ENCODE measurements at places on chromosomes 7 and 10.

DNA sequence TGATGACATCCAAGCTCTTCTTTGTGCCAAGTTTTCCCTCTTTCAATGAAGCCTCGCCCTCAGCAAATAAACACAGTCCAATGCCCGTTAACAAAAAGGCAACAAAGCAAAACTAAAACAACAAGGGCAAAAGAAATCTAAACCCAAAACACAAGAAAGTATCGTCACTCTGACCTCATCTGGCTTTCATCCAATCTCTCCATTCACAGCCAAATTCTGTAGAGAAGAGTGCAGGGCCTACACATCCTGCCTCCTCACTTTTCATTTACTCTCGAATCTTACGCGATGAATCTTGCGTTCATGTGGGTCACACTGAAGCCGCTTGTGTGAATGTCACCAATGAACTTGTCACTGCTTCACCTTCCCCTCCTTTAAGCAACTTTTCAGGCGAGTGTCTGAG, 15.9 kb upstream of the AKR1E2 start:
- no peak for DNase-seq

- DNase-seq, result no peak
Observed at GRCh38 chr7:83643012-83643411, 5.9 kb downstream of the SEMA3E start.

- no peak for DNase-seq
Observed at GRCh38 chr7:152086513-152086912, 61.0 kb downstream of the GALNT11 start.

- DNase-seq, result no peak
Observed at GRCh38 chr7:112782498-112782897, 7.7 kb downstream of the TMEM168 start.

DNA sequence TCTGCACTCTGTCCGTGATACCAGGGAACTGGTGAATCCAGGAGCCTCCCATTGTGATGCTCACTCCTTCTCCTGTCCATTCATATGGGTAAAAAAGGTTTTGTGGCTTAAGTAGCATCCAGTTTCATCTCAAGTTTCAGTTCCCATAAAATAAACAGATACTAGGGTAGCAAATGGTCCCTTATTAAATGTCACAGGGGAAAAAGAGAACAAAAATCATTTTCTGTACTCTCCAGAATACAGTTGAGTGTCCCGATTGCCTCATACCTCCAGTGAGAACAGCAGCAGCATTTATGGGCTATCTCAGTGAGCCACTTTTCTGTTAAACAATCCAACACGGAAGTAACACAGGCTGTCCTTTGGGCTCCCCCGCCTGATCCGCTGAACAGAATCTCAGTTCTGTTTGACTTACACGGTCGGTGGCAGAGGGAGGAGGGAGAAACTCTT, 179.6 kb downstream of the CELF2 start:
- DNase-seq, result no peak

GRCh38 chr10:86362129-86362527, 4.5 kb downstream of the GRID1 start:
- no peak for DNase-seq

DNA sequence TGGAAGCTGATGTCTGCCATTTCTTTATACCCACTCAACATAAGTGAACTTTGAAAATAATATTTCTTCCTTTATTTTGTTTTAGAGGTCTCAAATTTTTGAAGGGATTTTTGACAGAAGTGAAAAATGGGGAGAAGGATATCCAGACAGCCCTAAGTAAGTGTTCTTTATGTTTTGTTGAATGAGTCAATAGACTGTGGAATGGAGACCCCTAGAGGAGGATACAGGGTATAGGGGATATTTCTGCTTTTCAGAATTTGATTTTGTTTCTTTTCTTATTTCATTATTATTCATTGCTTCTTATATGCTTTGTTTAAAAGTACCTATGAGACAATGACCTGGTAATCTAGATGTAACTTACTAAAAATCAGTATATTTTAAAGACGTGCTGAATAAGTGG, 34.4 kb downstream of the PLEKHA8 start:
- DNase-seq, result peak; percentile 67

- no peak for DNase-seq
Observed at GRCh38 chr7:51850126-51850525, 533.5 kb upstream of the COBL start.

DNA sequence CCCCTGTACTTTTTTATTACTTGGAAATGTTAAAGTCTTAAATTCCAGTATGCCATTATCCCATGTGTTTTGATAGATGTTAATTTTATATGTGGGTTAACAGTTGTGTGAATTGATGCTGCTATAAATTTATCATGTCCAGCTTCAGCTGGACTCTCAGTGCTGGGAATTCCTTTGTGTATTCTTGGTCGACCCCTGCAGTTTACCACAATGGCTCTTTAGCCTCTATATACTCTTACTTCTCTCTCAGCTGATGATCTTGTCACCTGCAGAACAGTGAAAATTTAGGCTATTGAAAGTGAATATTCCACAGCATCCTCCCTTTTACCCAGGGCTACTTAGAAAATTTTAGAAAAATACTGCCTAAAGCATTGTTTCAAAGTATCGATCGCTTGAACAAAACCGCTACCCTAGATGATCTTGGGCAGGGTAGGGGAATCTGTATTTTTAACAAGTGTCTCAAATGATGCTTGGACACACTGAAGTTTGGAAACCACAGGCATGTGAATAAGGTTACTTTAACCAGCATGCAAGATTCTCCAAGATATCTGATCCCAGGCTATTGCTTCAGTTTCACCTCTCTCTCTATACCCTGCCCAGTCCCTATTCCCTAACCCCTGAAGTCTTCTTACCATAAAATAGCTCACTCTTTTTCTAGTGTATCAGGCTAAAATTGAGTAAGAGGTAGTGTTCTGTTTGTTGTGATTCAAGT, 25.4 kb downstream of the LCOR start:
- no peak for DNase-seq

GRCh38 chr7:64997927-64998391, 7.1 kb upstream of the ZNF117 start:
- DNase-seq, result no peak

- DNase-seq, result no peak
Observed at GRCh38 chr10:121332829-121333765, 265.1 kb downstream of the FGFR2 start.

GRCh38 chr10:30752481-30752881, 122.9 kb upstream of the LYZL2 start:
- DNase-seq, result no peak

DNA sequence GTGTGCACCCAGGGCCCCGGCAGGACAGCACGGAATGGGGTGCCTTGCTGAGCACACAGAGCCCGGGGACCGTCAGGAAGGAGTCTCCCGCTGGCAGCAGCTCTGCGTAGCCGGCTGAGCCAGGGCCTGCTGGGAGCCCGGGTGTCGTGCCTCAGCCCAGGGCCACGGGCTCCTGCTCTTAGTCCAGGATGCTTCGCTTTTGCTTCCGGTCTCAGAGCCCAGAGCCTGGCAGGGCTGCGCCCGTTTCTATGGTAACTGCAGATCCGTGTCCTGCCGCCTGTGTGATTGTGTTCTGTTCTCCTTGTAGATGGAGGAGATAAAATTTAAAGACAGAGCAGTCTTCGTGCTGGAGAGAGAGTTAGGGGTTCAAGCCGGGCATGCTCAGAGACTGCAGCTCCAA, 53.7 kb upstream of the DPYSL4 start:
- DNase-seq, result no peak

DNA sequence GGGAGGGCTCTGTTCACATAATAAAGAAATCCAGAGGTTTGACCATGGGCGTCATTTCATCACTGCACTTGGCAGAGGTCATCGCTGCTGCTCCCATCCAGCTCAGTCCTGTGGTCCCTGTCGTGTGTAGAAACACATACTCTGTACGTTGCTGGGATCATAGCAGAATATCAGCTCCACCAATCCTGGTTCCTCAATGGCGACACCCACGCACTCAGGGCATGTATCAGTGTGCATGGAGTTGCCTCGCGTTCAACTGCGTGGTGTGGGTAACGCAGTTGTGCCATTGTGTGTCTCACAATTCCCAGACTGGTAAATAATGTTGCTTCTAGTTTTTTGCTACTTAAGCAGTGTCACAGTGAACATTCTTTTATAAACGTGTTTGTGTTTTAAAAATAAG, 111.1 kb downstream of the LHPP start:
- DNase-seq, result no peak

DNA sequence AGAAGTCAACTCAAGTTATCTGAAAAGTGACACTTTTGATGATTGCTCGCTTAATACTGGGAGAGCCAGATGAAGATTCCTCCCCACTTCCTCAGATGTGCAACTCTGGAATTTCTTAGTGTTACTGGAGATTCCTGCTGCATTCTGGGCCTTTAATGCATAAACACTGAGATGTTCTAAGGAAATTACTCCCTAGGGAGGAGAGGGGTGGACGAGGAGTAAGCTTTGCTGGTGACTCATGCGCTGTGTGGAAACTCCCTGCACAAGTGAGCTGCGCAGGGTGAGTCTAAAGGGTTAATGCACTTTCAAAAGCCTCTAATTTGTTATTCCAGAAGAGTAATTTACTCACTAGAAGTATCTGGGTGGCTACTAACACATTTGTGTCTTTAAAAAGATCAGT, 46.3 kb downstream of the EGFR start:
- DNase-seq, result peak; percentile 75

DNA sequence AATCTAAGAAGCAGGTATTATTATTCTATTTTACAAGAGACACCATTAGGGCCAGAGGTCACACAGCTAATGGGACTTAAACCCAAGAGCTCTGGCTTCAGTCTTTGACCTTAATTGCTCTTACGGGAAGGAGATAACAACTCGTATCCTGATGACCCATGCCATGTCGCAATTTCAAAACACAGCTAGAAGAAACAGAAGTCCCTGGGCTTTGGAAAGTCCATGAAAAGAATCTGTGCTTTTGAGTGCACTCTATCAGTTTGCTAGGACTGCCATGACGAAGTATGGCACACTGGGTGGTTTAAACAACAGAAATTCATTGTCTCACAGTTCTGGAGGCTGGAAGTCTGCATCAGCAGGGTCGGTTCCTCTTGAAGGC, 247.8 kb upstream of the AOAH start:
- no peak for DNase-seq

- no peak for DNase-seq
Observed at GRCh38 chr10:3564346-3565002, 220.5 kb downstream of the KLF6 start.

- DNase-seq, result no peak
Observed at GRCh38 chr10:80540981-80541750, 3.5 kb downstream of the SH2D4B start.

- DNase-seq, result no peak
Observed at GRCh38 chr7:102129636-102130370, 156.9 kb upstream of the SH2B2 start.

DNA sequence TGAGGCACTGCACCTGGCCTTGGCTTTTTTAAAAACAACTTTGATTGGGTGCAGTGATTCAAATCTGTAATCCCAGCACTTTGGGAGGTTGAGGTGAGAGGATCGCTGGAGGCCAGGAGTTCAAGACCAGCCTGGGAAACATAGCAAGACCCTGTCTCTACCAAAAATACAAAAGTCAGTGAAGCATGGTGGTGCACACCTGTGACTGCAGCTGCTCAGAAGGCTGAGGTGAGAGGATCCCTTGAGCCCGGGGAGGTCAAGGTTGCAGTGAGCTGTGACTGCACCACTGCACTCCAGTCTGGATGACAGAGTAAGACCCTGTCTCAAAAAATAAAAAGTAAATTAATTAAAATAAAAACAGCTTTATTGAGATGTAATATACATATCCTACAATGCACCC, 84.9 kb downstream of the NPTX2 start:
- DNase-seq, result no peak

GRCh38 chr10:16741540-16741939, 75.7 kb downstream of the RSU1 start:
- DNase-seq, result no peak

DNA sequence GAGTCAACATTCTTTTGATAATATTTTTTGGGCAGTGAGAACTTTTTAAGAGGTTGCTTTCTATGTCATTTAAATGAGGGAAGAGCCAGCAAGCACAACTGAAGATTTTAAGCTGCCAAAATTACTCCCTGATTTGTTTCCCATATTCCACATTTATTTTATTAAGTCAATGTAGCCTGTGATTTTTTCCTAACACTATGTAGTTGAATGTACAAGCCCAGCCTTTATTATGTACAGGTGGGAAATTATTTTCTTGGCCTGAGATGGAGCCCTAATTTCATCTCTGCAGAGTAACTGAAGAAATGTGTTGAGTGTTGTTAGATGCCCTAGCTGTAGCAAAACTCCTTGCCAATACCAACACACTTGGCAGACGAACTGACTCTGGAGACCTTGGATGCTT, 83.1 kb upstream of the MINDY3 start:
- no peak for DNase-seq

DNA sequence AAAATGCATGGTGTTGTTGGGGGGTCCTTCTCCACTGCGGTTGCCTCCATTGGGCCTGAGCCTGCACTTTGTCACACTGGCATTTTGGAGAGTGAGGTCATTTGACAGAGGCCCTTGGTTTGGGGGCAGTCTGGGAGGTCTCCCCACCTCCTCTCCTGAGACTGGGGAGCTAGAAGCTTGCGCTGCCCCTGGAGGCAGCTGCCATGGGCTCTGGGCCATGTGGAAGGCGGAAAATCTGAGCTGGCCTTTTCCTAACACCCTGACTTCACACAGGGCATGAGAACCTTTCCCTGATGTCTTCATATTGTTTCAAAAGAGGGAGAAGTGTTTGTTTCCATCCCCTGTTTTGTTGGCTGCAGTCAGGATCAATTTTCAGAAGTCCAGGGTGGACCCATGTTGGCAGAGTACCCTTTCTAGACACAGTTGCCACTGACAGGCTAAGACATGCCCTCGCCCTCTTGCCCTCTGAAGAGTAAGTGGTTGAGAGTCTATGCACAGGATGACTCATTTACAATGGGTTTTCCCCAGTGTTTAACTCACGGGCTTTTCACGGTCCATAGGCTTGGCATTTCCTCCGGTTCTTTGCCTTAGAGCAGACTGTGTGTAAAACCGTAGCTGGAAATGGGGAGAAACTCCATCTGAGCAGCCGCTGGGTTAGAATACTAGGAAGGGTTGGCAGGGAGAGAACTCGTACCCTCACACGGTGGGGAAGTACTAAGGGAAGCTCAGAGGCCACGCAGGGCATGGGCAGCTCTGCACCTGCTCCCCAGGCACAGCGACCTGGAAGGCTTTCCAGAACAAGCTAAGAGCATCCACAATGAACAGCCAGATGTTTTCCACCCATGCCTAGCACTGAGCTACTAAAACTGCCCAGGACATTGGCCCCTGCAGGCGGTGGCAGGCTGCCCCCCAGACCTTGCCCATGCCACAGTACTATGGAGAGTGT, 655.0 kb downstream of the SDK1 start:
- DNase-seq, result no peak

DNA sequence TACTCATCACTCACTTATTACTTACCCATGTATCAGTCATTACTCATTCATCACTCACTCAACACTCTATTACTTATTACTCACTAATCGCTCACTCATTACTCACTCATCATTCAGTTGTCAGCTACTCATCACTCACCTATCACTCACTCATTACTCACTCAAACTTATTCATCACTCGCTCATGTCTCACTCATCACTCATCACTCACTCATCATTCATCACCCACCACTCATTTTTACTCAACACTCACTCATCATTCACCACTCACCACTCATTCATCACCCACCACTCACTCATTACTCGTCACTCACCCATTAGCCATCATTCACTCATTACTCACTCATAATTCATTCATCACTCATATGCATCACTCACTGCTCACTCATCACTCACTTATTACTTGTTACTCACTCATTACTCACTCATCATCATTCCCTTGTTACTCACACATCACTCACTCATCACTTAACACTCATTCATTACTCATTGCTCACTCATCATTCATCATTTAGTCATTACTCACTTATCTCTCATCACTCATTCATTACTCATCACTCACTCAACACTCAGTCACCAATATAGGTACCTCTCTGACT, 237.9 kb downstream of the ADARB2 start:
- peak; percentile 77 for DNase-seq
